Epithelial cell of proximal tubule (primary cell): ENCODE measurements at places on chromosomes 7 and 10.

GRCh38 chr10:34045571-34046190, 711.2 kb upstream of the NRP1 start:
- DNase-seq: no peak

DNA sequence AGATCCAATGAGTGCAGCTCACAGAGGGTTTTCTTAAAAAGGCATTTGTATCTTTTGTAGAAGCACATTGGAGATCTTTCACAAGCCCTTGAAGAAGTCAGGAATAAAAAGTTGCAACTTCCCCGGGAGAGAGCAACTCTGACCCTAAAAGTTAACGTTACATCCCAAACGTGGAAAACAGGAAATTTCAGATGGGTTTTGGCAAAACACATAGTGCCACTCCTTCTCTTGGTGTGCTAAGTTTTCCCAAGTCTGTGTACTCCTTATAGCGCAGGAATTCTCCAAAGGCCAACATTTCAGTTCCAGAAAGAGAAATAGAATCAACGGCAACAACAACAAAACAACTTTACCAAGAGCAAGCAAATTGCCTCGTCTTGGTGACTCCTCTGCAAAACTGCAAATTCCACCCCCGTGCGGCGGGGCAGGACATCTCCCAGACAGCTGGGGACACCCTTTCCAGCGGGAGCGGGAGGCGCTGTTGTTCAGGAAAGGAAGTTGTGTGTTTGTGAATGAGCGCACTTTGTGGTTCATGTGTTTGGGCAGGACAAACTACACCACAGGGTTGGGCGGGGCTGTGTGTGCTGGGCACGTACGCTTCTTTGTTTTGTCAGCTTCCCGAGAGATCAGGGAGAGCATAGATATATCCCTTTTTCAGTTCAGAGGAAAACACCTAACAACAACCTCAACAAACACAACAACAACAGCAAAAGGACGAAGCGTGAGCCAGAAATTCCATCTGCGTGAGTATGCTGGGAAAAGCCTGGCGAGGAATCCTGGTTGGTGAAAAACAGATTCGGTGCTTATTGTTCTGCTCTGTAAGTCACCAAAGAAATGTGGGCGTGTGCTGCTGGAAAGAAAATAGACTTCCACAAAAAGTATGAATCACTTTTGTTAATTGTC, 294.7 kb upstream of the PITRM1 start:
- peak; percentile 100 for DNase-seq

GRCh38 chr7:30584415-30584814, 10.3 kb upstream of the GARS1 start:
- no peak for DNase-seq

GRCh38 chr10:132420469-132420980, 23.5 kb downstream of the PWWP2B start:
- DNase-seq: no peak

- no peak for DNase-seq
Observed at GRCh38 chr7:106774768-106775551, 90.1 kb upstream of the PIK3CG start.

GRCh38 chr10:29795850-29796249, 161.1 kb upstream of the SVIL start:
- no peak for DNase-seq

DNA sequence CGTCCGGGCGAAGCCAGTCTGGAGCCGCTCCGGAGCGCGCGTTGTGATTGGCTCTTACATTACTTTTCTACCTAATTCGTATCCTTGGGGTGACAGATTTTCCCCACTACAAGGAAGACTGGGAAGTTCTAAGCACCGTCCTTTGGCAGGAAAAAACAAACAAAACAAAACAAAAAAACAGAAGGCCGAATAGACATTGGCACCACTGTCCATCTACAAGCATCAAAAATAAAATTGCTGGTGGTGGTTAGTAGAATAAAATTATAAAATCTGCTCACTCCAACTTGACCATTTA, 651 bp upstream of the SKAP2 start:
- DNase-seq: no peak

DNA sequence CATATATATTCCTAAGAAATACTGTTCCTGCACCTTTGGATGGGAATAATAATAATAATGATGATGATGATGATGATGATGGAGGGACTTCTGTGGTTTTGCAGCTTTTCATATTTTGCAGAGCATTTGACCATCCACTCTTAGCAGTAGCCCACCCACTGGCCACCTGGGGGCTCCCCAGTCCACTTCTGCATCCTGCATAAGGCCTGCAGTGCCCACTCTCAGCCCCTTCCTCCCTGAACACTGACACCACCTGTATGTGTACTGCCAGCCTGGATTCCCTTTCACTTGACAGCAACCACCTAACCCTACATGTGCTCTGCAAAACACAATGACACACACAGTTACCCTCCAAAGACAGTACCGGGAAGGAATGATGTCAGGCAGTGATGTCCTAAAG, 131.4 kb downstream of the ADAM12 start:
- DNase-seq: no peak

DNA sequence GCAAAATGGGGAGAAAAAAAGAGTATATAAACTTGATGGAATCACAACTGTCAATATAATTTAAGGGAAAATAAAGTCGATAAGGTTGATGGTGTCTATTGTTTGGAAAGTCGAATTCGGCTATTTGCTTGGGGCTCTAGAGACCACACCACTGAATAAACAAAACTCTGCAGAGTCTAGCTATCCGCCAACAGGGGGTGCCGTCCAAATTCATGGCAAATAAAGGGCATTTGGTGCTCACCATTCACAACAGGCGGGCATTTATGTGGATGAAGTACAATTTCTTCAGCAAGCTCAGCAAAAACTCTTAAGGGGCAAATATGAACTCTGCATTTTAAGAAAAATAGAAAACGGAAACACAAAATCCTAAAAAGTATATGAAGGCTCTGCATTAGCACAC, 23.3 kb downstream of the CD36 start:
- DNase-seq: no peak
